Stimulated activated CD8-positive, alpha-beta memory T cell treated with anti-CD3 and anti-CD28 coated beads, Interleukin-7, amount 100 ng/mL, for 1 hour (primary cell): ENCODE measurements at places on chromosomes 7 and 10.

GRCh38 chr10:77539147-77539935, 98.3 kb downstream of the KCNMA1 start:
- no peak for DNase-seq

- no peak for DNase-seq
These were observed 851 bp upstream of the GOT1 start for GRCh38 chr10:99431190-99431760.

GRCh38 chr10:13712837-13713581, 126.2 kb downstream of the PRPF18 start:
- no peak for DNase-seq

- DNase-seq, result no peak
These were observed 41.1 kb upstream of the VWDE start for GRCh38 chr7:12444785-12445184.

DNA sequence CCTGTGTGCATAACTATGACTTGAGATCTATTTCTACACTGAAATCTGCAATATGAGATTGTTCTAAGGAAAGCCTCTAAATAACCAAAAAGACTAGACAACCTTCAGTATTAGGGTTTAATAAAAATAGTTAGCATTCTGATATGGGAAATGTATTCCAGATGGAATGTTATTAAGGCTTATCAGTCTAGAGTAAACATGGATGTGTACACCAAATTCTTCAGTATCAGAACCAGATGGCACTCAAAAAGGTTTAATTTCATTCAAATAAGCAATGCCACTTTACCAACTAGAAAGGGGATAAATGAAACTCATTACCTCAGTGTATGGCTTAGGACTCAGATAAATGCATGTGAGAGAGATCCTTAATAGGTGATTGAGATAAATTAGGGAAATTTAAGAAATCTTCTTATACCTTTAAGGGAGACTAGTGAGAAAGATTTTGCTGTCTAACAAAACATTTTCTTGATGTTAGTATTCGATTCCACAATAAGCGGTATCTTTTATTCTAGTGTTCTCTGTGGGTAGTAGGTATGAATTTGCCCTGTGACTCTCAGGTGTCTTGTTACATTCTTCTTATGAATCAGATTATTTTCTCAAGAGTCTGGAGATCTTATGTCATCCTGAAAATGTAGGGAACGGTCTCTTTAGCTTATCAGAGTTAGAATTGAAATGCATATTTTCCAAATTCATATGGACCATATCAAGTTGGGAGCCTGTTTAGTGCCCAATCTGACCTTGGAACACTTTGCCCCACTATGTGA, 159.2 kb downstream of the PRKG1 start:
- no peak for DNase-seq

GRCh38 chr10:114172776-114173602, 1.0 kb downstream of the CCDC186 start:
- no peak for DNase-seq

DNA sequence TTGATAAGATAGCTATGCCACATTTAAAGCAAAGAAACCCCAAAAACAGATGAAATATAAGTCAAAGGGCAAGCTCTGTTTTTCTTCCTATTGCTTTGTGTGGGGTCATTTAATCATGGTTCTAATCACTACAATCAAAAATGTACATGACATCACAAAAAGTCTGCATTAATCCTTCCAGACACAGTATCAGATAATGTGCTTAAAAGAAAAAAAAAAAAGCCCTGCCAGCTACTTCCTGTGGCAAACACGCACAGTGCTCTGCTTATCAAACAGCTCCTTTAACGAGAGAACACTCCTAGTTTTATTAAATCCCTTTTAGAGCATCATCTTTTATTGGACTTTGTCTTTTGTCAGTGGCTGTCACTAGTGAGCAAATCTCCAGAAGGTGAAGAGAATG, 1005.8 kb downstream of the GATA3 start:
- DNase-seq, result no peak

GRCh38 chr7:122983261-122983660, 12.2 kb downstream of the TAS2R16 start:
- no peak for DNase-seq

- no peak for DNase-seq
These were observed 65.5 kb upstream of the NKX6-2 start for GRCh38 chr10:132851451-132851850.

DNA sequence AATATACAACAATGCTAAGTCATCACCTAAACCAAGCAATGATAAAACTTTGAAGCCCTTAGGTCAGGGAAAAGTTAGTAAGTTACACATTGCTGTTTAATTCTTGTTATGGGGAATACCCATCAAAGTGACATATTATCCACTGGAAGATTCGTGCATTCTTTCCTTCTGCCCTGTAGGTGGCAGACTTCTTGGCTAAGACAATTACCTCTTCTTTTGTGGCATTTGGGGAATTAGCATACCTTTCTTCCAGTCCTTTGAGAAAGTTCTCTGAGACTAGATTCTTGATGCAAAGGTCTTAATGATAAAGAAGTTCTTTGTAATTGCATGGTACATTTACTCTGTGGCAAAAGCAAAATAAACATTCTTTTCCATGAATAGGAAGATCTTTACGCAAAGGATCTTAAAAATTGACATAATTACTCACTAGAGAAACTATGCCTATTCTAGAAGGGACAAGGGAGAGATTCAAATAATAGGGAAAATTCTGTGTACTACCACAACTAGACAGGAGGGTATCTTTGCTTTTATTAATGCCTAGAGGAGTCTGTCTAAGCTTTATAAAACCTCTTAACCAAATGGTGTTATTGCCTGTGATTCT, 395.9 kb downstream of the GRM8 start:
- no peak for DNase-seq

GRCh38 chr10:95404462-95404858, 113.7 kb upstream of the PDLIM1 start:
- no peak for DNase-seq

DNA sequence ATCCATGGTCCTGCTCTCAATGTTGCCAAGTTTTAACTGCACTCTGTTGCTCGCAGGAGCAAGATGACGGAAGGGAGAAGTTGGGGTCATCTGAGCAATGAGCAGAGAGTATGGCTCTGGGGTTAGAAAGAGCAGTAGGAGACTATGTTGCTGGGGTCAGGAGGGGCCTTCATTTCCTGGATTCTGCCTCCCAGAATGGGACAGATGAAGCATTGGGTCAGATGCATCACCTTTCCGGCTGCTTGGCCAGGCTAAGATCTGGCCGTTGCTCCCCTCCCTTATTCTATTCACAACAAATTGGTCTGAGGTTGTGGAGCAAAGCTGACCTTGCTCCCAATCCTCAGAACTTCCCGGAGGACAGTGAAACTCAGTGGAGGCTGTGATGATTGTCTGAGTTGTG, 22.4 kb downstream of the STMP1 start:
- DNase-seq, result no peak

GRCh38 chr10:72007246-72007892, 43.2 kb downstream of the CHST3 start:
- DNase-seq, result no peak

DNA sequence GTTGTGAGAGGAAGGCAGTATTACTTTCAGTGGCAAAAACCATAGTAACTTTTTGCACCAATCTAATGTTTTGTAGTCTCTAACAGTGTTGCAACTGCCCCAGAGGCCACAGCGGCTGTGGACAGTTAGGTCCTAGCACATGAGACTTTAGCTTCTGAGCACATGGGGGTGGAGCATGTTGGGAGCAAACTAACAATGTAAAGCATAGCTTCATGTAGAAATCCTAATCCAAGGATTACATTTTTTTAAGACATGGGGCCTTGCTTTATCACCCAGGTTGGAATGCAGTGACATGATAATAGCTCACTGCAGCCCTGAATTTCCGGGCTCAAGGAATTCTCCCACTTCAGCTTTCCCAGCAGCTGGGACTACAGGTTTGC, 49.0 kb downstream of the LAMB1 start:
- DNase-seq, result no peak

DNA sequence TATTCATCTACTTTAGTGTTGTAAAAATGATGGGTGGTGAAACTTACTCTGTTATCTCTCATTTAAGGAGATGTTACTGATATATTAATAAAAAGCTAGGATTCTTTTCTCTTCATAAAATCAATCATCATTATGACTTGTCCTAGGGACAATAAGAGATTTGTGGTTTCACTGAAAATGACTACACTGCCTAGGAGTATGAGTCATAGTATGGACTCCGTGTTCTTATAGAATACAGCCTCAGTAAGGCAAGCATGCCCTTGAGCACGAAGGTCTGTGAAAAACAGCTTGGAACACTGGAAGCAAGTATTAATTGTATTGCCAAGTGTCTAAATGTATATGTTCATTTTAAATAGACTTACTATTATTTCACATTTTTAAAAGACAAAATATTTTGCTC, 749.2 kb upstream of the PCDH15 start:
- no peak for DNase-seq

DNA sequence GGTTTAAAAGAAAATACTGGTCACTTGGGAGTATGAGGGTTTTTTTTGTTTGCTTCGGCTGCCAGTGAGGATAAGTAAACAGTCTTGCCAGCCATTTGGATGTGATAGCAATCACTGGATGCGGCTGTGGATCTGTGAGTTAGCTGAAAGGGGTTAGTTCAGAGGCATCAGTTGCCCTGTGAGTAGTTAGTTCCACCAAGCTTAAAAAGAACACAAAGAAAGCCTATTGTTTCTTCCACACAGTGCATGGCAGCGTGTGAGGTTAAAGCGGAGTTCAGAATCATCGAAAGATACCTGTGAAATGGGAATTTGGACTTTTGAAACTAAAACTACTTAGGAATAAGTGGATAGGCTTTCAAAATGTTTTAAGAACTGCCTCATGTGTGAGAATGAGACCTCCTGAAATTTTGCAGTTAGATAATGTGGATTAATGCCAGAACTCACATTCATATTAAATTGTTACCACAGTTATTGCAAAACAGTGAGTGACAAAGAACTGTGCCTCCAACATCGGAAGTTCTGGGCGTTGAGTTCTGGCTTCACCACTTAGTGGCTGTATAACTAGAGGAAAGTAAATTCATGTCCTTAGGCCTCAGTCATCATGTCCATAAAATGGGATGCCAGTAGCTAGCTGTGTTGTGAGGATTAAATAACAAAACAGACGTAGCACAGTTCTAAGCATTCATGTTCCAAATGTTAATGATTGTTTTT, 31.3 kb downstream of the KIAA1217 start:
- DNase-seq, result no peak

- no peak for DNase-seq
These were observed 177.7 kb upstream of the SP8 start for GRCh38 chr7:20964281-20964918.

GRCh38 chr7:30971840-30972563, 8.2 kb downstream of the GHRHR start:
- no peak for DNase-seq

DNA sequence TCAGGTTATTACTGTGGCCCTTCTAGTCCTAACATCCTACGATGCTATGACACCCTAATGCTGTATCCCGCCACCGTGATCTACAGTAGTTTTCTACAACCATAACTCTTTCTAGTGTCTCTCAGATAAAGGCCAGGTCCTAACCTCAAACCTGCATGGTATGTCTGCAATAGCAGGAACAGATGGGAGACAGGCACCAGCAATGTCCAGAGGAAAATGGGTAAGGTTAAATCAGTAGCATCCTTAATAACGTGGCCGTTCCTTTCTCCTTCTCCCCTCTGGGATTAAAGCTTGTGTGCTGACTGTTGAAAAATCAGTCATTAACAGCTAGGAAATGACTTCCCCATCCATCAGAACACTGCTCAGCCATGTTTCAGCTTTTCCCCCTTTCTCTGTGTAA, 321.9 kb upstream of the NPVF start:
- DNase-seq, result no peak

GRCh38 chr10:31073996-31074721, 42.5 kb upstream of the ZNF438 start:
- no peak for DNase-seq

DNA sequence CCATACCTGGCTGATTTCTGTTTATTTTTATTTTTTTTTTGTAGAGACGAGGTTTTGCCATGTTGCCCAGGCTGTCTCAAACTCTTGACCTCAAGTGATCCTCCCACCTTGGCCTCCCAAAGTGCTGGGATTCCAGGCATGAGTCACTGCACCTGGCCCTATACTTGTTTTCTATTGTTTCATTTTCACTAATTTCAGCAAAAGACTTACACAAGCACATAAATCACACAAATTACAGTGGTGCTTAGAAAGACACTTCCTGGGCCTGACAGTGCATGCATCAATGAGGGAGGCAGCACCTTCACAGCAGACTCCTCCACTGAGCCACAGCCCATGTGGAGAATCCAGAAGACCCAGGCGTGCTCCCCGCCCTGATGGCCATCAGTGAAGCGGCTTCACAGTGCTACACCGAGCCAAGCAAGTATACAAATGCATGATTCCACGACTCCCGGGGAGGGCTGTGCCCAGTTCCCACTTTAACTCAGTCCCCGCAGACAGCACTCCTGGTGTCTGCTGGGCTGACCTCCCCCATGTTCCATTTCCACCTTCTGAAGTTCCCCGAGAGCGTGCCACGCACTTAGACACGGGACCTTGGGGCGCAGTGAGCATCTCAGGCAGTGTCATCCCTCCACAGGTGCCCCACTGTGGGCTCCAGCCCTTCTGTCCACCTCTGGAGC, 20.6 kb downstream of the PITRM1 start:
- no peak for DNase-seq

- DNase-seq, result no peak
These were observed 55.6 kb upstream of the LBX1 start for GRCh38 chr10:101284744-101285463.

- DNase-seq, result no peak
These were observed 17.4 kb upstream of the CBLL1 start for GRCh38 chr7:107726356-107727130.

DNA sequence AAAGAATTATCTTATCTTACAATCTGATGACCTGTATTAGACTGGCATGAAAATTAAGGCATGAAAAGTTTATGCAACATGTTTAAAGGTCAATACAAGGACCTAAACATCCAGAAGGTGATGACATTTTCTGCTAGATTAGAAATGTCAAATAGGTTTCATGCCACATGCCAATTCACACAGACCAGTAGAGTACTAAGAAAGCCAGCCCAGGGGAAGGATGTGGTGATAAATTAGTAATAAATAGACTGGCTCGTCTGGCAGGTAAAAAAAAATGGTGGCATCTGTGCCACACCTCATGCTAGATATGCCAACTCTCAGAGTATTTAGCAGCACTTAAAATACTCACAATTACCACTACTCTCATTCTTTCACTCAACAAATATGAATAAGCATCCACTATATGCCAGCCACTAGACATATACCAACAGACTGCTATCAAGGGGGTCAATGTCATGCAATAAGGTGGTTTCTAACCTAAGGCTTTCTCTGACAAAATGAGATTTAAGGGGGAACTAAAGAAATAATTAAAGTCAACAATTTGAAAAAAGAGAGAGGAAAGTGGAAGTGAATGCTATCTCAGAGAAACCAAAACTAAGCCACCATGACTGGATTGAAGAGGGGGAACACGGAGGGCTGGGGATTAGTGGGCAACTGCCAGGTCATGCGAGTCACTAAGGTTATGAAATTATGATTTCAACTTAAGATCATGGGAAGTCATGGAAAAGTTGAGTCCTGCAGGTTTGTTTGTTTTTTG, 83.5 kb downstream of the SGMS1 start:
- DNase-seq, result no peak

GRCh38 chr7:28939844-28940544, 18.1 kb downstream of the TRIL start:
- no peak for DNase-seq
